Pancreas (tissue), 10 donors: ENCODE measurements at places on chromosomes 4 and X. TPM values are rescaled to one million over a fixed set of nuclear protein-coding genes. Genes with fewer than 3 reads are reported as not detected.

DNA sequence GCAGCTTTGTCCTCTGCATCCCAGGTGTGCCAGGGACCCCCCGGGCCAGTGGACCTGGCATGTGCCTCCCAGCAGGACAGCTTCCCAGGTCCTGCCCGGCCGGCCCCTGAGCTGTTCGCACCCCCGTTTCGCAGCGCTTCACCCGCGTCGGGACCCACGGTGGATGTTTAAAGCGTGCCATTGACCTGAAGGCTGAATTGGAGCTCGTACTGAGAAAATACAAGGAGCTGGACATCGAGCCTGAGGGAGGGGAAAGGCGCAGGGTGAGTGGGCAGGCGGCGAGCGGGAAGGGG, 7.9 kb downstream of the UVSSA start:
- H3K36me3 ChIP-seq, result no peaks in the 10 kb centered on the region
- H3K4me1 ChIP-seq, result no peaks in the 10 kb centered on the region
- H3K27me3 ChIP-seq, result no peaks in the 10 kb centered on the region
- DNase-seq, result no peak

Gene FAM3A
- 31.4 TPM for total RNA-seq

DNA sequence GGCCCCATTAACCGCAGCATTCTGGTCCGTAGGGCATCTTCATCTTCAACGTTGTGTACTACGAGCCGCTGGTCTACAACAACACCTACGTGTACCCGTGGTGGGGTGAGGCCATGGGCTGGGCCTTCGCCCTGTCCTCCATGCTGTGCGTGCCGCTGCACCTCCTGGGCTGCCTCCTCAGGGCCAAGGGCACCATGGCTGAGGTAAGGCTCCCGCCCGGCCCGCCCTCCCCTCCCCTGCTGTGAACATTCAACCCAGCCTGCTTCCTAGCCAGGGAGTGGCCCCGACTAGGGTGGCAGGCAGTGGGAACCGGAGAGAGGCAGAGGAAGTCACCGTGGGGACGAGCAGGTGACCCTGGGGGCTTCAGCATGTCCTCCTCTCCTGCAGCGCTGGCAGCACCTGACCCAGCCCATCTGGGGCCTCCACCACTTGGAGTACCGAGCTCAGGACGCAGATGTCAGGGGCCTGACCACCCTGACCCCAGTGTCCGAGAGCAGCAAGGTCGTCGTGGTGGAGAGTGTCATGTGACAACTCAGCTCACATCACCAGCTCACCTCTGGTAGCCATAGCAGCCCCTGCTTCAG, 7.1 kb downstream of the SLC6A8 start:
- no peak for DNase-seq
- H3K4me3 ChIP-seq, result no peak overlapping the region
- H3K4me1 ChIP-seq, result no peaks in the 10 kb centered on the region
- no peaks in the 10 kb centered on the region for H3K27me3 ChIP-seq

DNA sequence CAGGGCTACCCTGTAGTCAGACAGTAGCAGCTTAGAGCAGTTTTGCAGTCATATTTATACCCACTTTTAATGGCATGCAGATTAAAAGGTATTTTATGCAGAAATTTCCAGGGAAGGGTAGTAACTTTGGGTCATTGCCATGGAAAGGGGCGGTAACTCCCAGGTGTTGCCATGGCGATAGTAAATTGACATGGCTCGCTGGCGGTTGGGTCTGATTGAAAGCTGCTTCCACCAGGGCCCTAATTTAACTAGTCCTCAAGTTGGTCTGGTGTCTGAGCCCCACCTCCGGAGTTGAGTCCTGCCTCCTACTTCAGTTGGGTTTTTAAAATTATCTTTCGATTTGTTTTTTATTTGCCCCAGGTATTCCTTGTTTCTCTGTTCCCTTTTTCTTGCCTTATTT, 70.1 kb downstream of the NAA11 start:
- H3K36me3 ChIP-seq, result no peaks in the 10 kb centered on the region
- no peak for DNase-seq
- no peak overlapping the region for H3K27ac ChIP-seq
- H3K4me3 ChIP-seq, result no peak overlapping the region

Gene ETNPPL
- total RNA-seq, result not detected
